ENCODE measurements at places on chromosomes 6 and 20.

DNA sequence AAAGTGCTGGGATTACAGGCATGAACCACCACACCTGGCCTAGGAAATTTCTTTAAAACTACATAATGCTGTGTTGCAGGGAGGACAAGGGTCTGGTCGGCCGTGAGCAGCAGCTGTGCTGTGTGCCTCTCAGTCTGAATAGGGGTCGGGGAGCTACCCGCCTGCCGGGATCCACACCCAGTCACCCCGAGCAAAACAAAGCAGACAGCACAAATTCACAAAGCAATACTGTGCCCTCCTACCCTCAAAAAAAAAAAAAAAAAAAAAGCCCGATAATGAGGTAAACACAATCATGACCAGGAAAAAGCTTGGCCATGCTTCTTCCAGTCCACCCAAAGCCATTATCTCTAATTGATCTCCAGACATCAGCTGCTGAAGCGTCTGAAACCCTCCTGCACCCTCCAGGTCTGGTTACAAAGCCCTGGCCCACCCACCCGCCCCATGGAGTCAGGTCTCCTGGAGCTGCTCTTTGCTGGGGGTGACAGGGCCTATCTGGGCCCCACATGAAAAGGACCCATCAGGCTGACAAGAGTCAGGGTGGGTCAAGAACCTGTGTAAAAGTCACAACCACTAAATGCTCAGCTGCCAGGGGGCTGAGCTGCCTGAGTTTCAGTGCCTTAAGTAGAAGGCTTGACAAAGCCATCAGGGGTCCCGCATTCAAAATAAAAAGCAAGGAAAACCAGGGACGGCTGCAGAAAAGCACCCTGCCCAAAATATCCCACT lies 88.2 kb downstream of the NOL4L start:
- no peak for DNase-seq

DNA sequence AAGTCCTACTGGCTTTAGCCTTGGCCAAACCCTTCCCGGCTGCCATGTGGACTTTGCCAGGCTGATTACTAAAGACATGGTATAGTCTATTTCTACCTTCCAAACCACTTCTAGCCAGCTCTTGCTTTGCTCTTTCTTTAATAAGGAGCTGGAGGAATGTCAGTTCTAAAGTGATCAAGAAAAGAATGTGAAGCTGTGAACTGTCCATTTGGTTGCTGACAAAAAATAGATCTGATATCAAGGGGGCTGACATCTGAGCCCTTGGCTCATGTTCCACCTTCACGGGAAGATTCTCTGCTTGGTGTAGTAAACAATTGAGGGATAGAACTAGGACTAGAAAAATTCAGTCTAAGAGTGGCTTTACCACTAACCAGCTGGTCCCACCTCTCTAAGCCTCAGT lies 22.6 kb downstream of the GNAS-AS1 start:
- no peak for DNase-seq

GRCh38 chr6:88047510-88048150 lies at the start of gene SPACA1:
TSS of gene SPACA1 (plus strand) at chr6:88047841. CDS start at chr6:88047906, 65 bp downstream.
- DNase-seq = no peak

- no peak for DNase-seq
These were observed 291.8 kb upstream of the CITED2 start for GRCh38 chr6:139666284-139666683.

GRCh38 chr20:33825340-33826269 lies 14.5 kb downstream of the CHMP4B start:
- DNase-seq = no peak

DNA sequence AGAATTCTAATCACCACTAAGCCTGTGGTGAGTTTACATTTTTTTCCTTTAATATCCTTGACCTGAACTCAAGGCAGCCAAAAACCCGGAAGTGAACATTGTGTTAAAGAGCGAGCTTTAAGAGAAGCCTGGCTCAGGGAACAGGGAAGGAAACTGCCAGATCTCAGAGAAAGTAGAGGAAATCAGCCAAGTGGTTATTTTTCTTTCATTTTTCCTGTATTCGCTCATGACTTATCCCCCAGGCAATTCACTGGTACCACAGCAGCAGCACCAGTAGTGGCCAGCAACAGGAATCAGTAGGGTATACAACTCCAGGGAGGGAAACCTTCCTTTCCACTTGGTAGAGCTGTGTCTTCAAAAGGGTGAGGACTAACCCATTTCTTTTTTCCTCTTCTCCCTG lies 89.6 kb upstream of the HMGCLL1 start:
- no peak for DNase-seq

DNA sequence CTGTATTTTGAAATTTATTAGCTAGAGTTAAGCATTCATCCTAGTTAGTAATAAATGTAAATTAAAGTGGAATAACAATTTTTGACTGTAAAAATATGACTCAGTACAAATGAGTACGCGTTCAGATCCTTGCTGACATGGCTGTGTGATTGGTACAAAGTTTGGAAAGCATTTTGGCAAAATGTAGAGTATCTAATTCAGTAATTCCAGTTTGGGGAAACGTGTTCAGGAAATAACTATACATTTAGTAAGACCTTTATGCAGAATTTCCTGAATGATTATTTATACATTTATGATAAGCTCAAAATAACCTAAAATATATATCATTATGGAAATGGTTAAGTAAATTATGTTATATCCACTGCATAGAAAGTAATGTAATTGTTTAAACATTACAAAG lies 8.0 kb downstream of the VTA1 start:
- no peak for DNase-seq

GRCh38 chr20:4961746-4962145 lies 39.6 kb downstream of the SLC23A2 start:
- peak; percentile 86 for DNase-seq

- DNase-seq = no peak
These were observed 2.2 kb upstream of the TAP2 start for GRCh38 chr6:32840604-32841246.

- DNase-seq = no peak
These were observed 47.6 kb downstream of the ZDHHC14 start for GRCh38 chr6:157428427-157429202.

- no peak for DNase-seq
These were observed 10.9 kb downstream of the LRRC73 start for GRCh38 chr6:43499028-43499815.

GRCh38 chr20:23508449-23509229 lies 17.7 kb downstream of the CST8 start:
- no peak for DNase-seq

DNA sequence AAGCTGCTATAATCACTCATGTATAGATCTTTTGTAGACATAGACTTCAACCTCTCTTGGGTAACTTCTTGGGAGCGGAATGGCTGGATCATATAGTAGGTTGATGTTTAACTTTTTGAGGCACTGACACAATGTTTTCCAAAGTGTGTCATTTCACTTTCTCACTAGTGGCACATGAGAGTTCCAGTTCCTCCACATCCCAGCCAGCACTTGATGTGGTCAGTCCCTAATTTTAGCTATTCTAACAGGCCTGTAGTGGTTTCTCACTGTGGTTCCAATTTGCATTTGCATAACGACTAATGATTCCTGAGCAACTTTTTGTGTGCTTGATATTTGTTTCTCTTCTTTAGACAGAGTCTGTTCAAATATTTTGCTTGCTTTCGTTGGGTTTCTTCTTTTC lies 221.3 kb downstream of the DLL1 start:
- DNase-seq = no peak

DNA sequence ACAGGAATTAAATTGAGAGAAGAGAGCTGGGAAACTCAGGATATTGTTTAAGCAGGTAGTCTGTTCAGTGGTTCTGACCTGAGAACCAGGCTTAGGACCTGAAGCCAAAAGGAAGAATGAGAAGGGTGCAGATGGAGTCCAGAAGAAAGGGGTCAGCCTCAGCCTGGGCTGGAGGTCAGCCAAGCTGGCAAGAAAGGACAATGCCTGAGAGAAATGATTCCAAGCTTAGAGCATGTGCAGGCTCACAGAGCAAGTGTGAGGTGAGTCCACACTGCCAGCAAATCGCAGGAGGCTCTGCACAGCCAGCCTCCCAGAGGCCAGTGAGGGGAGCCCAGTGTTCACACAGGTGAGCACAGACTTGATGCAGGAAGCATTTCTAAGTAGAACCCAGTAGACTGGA lies 47.3 kb downstream of the DAAM2 start:
- DNase-seq = no peak

DNA sequence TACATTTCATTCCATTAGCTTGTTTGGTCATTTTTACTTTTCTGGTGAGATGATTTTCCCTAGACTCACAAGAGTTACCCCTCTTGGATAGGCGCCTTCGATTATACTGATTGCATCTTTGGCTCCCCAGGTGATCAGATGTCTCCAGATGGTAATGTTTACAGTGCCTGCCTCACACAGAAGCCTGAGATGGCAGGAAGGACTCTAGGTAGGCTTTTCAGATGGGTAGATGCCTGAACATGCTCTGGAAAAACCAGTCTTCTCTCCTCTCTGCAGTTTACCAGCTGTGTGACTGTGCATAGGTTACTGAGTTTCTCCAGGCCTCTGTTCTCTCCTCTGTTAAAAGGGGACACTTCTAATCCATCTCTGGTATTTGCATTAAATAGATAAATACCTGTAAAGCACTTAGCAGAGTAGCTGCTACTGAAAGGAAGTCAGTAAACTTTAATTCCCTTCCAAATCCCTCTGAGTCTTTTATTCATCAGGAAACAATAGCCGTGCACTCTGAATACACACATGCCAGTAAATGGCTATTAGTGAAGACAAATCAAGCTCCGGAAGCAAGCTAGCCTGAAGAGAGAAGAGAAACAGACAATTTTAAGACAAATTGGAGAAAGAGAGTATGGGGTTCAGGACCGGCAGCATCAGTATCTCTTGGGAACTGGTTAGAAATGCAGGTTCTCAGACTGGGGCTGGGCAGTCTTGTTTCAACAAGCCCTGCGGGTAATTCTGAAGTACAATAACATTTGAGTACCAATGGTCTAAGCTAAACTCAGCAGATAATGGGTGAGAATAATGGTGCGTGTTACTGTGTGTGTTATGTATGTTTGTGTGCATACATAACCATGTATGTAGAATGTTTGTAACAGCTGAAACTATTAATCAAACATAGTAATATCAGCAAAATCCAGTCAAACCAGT lies 139.4 kb downstream of the UST start:
- no peak for DNase-seq

DNA sequence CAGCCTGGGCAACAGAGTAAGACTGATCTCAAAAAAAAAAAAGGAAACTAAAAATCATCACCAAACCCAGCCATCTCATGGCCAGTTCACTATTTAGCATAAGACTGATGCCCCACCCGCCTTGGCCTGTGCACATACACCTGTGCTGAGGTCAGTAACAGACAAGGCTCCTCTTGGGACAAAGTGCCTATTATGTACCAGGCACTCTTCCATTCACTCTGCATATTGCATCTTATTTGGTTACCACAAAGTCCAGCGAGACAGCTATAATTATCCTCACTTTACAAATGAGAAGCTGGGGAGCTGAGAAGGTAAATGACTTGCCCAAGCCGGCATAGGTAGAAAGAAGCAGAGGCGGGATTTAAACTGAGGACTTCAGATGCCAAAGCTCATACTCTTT lies 3.8 kb downstream of the PTPRT start:
- no peak for DNase-seq

DNA sequence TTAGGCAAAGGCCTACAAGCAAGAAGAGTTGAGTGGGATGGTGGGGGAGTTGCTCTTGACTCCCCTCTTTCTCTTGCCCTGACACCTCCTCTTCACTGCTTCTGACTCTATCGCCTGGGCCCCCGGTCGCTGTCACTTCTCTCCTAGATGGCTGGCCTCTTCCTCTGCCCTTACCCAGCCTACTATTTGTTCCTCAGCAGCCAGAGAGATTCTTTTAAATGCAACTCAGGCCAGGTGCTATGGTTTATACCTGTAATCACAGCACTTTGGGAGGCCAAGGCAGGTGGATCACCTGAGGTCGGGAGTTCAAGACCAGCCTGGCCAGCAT lies 4.3 kb upstream of the PDYN start:
- no peak for DNase-seq
